IMR-90 (cell line): ENCODE measurements at places on chromosomes 1 and 21.

- H3K4me3 ChIP-seq = no peak overlapping the region
- no peak for DNase-seq
- H3K36me3 ChIP-seq = no peaks in the 10 kb centered on the region
- no peaks in the 10 kb centered on the region for H3K27me3 ChIP-seq
Measured at GRCh38 chr1:159341736-159342135, 39.6 kb downstream of the FCER1A start.

- H3K4me3 ChIP-seq = no peak overlapping the region
- no peaks in the 10 kb centered on the region for H3K4me1 ChIP-seq
- no peaks in the 10 kb centered on the region for H3K36me3 ChIP-seq
- H3K27ac ChIP-seq = no peak overlapping the region
- no peaks in the 10 kb centered on the region for H3K27me3 ChIP-seq
- no peak for DNase-seq
Measured at GRCh38 chr1:195965036-195965435, 643.2 kb downstream of the KCNT2 start.

DNA sequence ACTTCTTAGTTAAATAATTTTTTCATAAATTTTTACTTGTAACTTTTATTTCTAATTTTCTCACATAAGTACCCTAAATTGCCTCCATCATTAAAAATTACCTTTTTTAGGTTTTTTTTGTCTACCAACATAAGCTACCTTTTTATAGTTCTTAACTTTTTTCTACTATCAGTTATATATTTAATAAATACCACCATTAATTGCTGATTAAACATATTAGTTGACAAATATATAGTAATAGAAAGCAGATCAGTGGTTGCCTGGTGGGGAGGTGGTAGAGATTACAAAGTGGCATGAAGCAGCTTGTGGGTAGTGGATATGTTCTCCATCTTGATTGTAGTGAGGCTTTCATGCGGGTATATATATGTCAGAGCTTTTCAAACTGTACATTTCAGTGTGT lies 6.1 kb upstream of the SH3BP5L start:
- no peak for DNase-seq
- H3K27me3 ChIP-seq = no peaks in the 10 kb centered on the region
- no peaks in the 10 kb centered on the region for H3K36me3 ChIP-seq

DNA sequence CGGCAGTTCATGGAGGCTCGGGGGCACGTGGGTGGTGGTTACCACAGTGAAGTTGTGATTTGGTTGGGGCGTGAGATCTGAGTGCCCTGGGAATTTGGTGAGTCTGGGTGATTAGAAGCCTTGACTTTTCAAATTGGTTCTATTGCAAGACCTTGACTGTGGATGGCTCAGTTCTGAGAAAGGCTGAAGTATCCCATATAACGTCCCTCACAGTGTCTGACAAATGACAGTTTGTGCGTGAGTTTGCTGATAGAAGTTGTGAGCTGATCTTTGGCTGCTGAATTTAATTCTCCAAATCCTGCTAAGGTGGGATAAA lies 549 bp downstream of the MSH4 start:
- no peak overlapping the region for H3K4me3 ChIP-seq
- DNase-seq = no peak
- H3K36me3 ChIP-seq = peaks cover 36% of the 10 kb centered on the region
- no peaks in the 10 kb centered on the region for H3K4me1 ChIP-seq

GRCh38 chr21:37558676-37559211 lies 192.2 kb downstream of the DYRK1A start:
- 0 out of 2 replicates have a peak, but pooled peaks cover 3% of the 10 kb centered on the region for H3K4me1 ChIP-seq
- H3K27ac ChIP-seq = no peak overlapping the region
- peaks cover 11% of the 10 kb centered on the region for H3K27me3 ChIP-seq
- H3K36me3 ChIP-seq = no peaks in the 10 kb centered on the region

DNA sequence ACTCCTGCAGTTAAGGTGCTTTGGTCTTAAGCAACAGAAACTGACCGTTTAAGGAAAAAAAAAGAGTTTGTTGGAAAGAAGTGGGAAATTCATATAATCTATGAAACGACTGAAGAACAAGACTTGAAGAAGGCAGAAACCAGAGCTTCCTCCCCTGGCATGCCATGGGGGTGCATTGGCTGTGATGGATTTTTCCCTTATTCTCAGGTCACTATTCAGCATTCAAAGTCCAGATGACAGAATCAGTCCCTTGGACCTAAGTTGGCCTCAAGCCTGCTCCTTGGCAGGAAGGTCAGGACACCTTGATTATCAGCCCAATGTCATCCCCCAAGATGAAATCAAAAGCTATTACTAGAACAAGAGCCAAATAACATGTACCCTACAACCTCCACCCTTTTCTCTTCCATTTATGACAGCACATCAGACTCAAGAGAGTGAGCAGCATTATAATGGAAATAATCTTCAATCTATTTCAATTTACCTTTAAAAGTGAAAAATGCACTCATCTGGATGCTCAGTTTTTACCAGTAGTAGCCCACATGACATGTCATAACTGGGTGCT lies 15.8 kb upstream of the TMEM9 start:
- H3K36me3 ChIP-seq = no peaks in the 10 kb centered on the region
- H3K27ac ChIP-seq = no peak overlapping the region
- DNase-seq = no peak
- peaks cover 9% of the 10 kb centered on the region for H3K27me3 ChIP-seq

DNA sequence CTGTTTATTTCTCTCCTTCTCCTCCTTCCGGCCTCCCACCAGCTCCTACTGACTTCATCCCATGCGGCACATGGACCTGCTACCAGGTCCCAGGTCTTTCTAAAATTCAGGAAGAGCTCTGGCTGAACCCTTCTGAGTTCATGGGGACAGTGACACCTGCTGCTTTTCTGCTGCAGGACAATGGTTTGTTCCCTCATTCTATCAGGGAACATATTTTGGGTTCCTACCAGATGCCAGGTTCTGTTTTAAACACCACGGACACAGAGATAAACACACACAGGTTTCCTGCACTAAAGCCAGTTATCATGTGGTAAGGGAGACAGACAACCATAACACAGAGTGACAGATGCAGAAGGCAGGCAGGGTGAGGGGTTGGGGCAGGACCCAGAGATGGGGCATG lies 114.0 kb upstream of the RAB4A start:
- no peak overlapping the region for H3K4me3 ChIP-seq
- no peak overlapping the region for H3K27ac ChIP-seq
- no peak for DNase-seq
- H3K4me1 ChIP-seq = no peaks in the 10 kb centered on the region

DNA sequence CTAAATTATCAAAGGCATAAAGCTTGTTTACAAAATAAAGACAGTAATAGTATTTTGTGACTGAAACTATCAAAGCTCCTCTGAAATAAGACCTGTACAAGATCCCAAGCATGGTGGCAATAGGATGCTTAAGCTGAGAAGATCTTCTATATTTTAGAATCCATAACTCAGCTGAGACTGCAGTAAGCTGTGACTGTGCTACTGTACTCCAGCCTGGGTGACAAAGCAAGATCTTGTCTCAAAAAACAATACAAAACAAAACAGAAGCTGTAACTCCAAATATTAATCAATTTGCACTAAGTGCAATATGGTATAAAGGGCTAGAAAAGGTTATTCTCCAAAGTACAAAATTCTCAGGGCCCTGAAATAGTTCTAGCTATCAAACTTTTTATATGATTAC lies 55.8 kb upstream of the CPLANE2 start:
- no peaks in the 10 kb centered on the region for H3K4me1 ChIP-seq
- no peaks in the 10 kb centered on the region for H3K27me3 ChIP-seq
- peaks cover 11% of the 10 kb centered on the region for H3K36me3 ChIP-seq
- DNase-seq = no peak
- no peak overlapping the region for H3K27ac ChIP-seq

GRCh38 chr1:64691626-64692025 lies 53.2 kb upstream of the RAVER2 start:
- peak overlapping the region; percentile 10 for H3K27ac ChIP-seq
- no peaks in the 10 kb centered on the region for H3K27me3 ChIP-seq
- H3K4me3 ChIP-seq = no peak overlapping the region
- H3K36me3 ChIP-seq = no peaks in the 10 kb centered on the region

DNA sequence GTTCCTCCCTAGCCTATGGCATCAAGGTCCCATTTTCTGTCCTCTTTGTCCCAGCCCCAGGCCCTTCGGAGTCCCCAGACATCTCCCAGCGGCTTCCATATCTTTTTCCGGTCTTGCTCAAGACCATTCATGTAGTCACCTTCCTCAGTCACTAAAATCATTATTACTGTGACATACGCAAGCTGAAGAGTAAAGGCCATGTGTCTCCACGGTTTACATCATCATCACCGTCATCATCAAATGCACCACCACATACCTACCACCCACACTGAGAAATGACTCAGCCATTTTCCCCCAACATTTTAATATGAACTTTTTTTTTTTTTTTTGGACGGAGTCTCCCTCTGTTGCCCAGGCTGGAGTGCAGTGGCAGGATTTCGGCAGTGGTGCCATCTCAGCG lies 43.4 kb downstream of the FHAD1 start:
- H3K4me1 ChIP-seq = 0 out of 2 replicates have a peak, but pooled peaks cover 3% of the 10 kb centered on the region
- peaks cover 2% of the 10 kb centered on the region; the same call in 1 of the 2 replicates for H3K27me3 ChIP-seq
- H3K4me3 ChIP-seq = no peak overlapping the region
- no peaks in the 10 kb centered on the region for H3K36me3 ChIP-seq
- no peak overlapping the region for H3K27ac ChIP-seq

DNA sequence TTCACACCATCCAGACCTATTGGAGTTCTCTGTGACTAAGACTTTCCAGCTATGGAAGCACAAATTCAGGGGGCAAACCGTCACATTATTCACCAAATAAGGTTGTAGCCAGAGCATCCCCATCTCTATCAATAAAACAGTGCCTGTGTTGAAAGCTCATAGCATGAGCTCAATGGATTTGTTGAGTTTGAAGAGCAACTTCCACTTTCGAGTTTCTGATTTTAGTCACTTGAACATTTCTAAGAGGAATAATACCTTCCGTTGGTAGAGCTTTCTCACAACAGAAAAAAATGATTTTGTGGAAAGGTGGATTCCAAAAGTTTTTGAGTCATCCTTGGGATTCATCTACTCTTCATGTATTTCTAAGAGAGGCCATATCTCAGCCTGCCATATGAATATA lies 13.0 kb upstream of the ELAVL4 start:
- no peaks in the 10 kb centered on the region for H3K4me1 ChIP-seq
- no peak overlapping the region for H3K27ac ChIP-seq
- H3K27me3 ChIP-seq = no peaks in the 10 kb centered on the region
- no peak overlapping the region for H3K4me3 ChIP-seq
- no peaks in the 10 kb centered on the region for H3K36me3 ChIP-seq
- DNase-seq = no peak

- H3K4me3 ChIP-seq = no peak overlapping the region
- no peak for DNase-seq
- no peaks in the 10 kb centered on the region for H3K36me3 ChIP-seq
- no peaks in the 10 kb centered on the region for H3K27me3 ChIP-seq
- H3K4me1 ChIP-seq = peaks cover 3% of the 10 kb centered on the region
- no peak overlapping the region for H3K27ac ChIP-seq
Measured at GRCh38 chr1:246165826-246166709, 341.0 kb downstream of the SMYD3 start.

GRCh38 chr1:3477241-3477995 lies 23.0 kb downstream of the ARHGEF16 start:
- peaks cover 5% of the 10 kb centered on the region; the same call in 1 of the 2 replicates for H3K4me1 ChIP-seq
- H3K27me3 ChIP-seq = peaks cover 2% of the 10 kb centered on the region; the same call in 1 of the 2 replicates
- no peak overlapping the region for H3K4me3 ChIP-seq
- no peak for DNase-seq

DNA sequence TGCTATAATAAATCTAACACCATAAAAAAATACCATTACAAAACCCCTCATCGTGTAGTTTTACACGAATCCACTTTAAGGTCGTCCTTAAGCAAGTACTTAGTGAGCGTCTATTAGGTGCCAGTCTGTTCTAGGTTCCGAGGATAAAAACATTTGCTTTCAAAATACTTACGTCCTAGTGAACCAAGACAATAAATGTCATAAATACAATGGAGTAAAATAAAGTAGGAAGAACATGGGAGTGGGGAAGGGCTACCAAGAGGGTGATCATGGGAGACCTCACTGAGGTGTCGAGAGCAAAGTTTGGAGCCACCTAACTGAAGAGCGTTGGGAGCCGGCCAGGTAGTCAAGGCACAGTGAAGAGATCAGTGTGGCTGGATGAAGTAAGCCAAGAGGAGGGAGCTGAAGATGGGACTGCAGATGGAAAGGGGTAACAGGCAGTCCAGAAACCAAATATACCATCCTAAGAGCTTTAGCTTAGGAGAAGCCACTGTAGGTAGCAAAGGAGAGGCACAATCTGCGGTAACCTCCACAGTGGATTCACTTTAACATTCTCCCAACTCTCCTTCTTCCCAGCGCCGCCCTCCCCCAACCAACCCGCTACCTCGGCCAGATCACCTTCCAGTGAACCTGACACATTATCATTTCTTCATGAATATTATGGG lies 684 bp downstream of the LTN1 start:
- H3K4me1 ChIP-seq = 0 out of 2 replicates have a peak, but pooled peaks cover 2% of the 10 kb centered on the region
- no peak for DNase-seq
- peak overlapping the region; percentile 81 for H3K27ac ChIP-seq
- peak overlapping the region; percentile 87 for H3K4me3 ChIP-seq
- no peaks in the 10 kb centered on the region for H3K36me3 ChIP-seq

DNA sequence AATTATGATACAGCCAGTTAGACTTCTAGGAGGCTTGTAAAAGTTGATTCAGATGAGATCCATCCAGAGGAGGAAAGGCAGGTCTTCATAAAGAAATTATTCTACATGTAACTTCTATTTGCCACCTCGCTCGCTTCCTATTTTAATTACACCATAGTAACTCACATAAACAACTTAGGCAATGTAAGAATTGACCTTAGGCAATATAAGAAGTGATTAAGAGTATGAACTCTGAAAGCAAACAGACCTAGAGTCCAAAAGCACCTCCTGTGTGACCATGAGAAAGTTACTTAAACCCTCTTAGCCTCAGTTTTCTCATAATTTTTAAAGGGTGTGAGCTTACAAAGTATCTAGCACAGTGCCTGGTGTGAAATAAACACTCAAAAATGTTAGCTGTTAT lies 192.7 kb upstream of the NFIA start:
- no peak overlapping the region for H3K27ac ChIP-seq
- no peak overlapping the region for H3K4me3 ChIP-seq
- H3K36me3 ChIP-seq = no peaks in the 10 kb centered on the region

- H3K27me3 ChIP-seq = no peaks in the 10 kb centered on the region
- DNase-seq = no peak
- no peak overlapping the region for H3K27ac ChIP-seq
- peaks cover 2% of the 10 kb centered on the region; the same call in 1 of the 2 replicates for H3K4me1 ChIP-seq
Measured at GRCh38 chr1:186492531-186493291, 31.8 kb upstream of the PDC start.

DNA sequence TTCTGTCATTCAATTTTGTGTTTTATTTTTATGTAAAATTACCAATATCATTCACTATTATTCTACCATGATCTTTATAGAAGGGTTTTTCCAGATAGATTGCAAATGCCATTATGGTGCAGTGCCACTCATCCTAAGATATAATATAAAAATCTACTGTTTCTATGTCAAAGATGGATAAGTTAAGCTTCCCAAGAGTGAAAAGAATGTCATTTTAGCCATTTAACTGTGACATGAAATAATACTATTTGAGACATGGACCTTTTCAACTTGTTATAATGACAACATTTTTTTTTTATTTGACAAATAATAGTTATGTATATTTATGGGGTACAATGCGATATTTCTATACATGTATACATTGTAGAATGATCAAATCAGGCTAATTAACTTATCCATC lies 224.3 kb downstream of the RPS6KC1 start:
- H3K4me1 ChIP-seq = no peaks in the 10 kb centered on the region
- no peak for DNase-seq
- no peaks in the 10 kb centered on the region for H3K27me3 ChIP-seq
- peaks cover 3% of the 10 kb centered on the region for H3K36me3 ChIP-seq
